Heart left ventricle (tissue), 16 donors: ENCODE measurements at places on chromosomes 7 and 10.

DNA sequence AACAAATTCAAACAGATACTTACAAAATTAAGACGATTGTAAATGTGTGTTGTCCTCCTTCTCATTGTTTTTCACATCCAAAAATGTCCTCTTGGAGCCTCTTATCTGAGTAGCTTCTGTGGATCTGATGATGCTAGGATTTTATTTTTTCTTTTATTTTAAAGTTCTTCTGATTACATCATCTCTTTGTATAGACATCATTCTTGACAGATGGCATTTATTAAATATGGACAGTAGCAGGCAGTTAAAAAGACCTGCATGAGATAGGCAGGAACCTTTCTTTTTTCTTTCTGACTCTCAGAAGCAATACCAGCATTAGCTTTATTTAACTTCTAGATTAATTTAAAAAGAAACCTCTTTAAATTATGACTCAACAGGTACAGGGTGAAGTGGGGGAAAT, at the start of gene RPA3:
Gene RPA3, minus strand, starts transcription at position 116 of the 400 bp plus-strand sequence. CDS start 78,189 bp downstream, outside the sequence.
- no peak for DNase-seq

GRCh38 chr10:89263091-89263490, 11.5 kb upstream of the LIPA start:
- no peak for DNase-seq

DNA sequence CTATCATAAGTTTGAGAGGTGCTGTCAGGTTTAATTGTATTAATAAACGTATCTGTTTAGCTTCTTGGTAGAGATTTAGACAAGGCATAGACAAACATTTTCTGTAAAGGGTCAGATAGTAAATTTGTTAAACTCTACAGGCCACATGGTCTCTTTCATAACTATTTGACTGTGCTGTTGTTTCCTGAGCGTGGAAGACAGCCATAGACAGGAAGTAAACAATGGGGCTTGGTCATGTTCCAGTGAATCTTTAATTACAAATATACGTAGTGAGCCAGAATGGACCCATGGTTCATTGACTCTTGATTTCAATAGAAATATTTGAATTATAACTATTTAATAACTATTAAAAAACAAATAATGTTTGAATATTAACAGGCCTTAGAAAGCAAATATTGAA, 451.1 kb downstream of the SH2D4B start:
- DNase-seq: no peak

DNA sequence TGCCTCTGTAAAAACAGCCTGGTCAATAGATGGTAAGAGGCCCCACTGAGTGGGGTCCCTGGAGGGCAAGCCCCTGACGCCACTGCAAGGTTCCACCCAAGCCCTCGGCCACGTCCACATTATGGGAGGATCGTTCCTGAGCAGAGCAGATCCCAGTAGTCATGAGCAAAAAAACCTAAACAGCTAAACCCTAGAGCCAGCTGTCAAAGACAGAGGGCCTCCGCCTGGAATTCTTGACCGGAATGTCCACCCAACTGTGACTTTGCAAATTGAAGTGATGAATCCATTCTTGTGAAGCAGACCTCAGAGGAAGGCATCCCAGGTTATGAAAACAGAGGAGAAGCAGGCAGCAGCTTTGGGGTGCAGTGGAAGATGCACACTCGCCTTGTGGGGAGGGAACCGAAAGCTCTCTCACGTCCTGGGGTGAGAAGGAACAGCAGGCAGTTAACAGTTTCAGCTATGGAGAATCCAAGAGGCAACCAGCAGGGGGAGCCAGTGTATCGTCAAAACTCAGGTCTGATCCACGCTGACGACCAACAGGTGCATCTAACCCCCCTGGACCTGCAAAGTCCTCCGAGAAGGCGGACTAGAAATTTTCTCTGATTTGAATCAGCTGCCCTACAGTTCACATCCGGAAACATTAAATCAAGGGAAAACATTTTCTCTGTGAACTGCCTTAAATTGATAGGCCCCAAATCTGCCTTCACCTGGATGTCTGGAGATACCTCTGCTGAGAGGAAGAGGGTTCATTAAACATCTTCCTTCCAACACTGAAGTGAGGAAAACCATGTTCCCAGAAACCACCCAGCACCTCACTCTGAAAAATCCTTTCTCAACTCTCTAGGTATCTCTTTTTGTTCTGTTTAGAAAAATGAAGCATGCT, 139.1 kb upstream of the PFKP start:
- DNase-seq: peak; percentile 53

DNA sequence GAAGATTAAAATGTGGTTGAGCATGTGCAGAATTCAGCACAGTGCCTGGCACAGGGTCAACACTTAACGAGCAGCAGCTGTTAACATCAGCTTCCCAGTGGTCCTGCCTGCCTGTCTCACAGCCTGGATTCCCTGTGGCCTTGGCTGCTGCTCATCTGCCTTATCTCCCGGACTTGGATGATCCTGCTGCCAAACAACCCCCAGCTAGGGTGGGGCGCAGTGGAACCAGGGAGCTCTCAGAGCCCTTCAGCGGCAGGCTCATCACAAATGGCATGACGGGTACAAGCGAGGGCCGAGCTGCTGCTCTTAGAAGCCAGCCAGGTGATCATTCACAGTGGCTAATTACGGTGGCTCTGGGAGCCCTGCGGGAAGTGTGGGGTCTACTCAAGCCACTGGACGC, 13.0 kb upstream of the SMARCD3 start:
- peak; percentile 51 for DNase-seq

- peak; percentile 62 for DNase-seq
Observed at GRCh38 chr7:131538813-131539179, 17.6 kb downstream of the PODXL start.

GRCh38 chr10:53009961-53010907, 237.7 kb upstream of the MBL2 start:
- DNase-seq: no peak

- DNase-seq: no peak
Observed at GRCh38 chr10:81108516-81109199, 571.0 kb downstream of the SH2D4B start.

DNA sequence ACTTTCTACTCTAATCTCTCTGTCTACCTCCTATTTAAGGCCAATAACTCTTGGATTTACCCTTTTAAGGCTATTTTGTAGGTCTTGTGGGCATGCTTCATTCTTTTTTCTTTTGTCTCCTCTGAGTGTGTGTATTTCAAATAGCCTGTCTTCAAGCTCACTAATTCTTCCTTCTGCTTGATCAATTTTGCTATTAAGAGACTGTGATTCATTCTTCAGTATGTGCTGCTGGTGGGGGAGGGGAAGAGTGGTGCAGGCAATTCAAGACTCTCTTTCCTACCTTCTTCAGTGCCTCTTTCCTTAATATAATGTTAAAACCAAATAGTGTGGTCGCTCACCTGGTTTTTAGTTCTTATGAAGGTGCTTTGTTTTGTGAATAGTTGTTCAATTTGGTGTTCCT, 20.0 kb downstream of the ABCB1 start:
- DNase-seq: no peak
